ENCODE measurements at places on chromosomes 2 and 18.
A peak's percentile ranks its signal among the peaks of the same experiment; 100 is the strongest.

DNA sequence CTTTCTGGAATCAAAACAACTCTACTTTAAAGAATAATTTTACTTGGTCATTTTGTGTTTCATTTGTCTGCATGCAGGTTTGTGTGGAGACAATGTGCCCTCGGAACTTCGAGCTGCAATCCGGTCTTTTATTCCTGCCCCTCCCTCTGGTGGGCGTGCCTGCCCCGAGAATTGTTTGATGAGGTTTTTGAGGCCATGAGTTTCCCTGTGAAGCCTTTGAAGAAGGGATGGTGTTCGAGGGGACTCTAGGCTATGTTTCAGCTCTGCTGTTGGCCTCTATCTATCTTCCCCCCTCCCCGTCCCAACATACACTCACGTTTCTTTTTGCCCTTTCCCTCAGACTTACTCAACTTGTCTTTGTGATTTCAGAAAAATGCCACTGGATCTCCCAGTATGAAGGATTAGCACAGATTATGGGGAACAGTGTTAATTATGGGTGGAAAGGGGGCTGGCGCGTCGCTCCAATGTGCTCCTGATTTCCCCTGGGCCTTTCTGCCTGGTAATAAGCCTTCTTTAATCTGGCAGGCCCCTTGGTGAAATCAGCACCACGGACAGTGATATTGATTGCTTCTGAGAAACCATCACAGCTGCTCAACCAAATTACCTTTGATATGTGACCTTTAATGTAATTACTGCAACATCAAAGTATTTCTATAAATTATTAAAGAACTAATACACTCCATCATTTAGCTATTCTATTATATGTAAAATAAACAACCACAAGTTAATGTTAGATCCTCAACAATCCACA is 82.2 kb downstream of the CELF4 start:
- DNase-seq, result no peak

DNA sequence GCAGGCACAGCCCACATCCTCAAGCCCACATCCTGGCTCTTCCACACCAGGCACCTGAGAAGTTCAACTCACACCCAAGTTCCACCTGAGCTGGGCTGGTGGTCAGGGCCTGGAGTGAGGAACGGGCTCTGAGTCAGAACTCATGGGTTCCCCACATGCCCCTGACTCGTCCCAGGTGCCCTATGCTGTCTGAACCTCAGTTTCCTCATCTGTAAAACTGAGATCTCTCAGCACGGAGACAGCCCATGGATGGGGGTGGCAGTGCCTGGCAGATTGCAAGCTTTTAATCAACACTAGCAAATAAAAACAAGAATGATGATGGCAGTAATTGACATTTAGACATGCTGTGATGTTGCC is 307.8 kb downstream of the NDUFA10 start:
- no peak for DNase-seq

GRCh38 chr18:30386624-30387023 is 655.9 kb downstream of the DSC3 start:
- no peak for DNase-seq

GRCh38 chr2:98944775-98945174 is 8.8 kb upstream of the CRACDL start:
- no peak for DNase-seq

- no peak for DNase-seq
Observed at GRCh38 chr2:109336296-109336695, 207.3 kb downstream of the SH3RF3 start.

DNA sequence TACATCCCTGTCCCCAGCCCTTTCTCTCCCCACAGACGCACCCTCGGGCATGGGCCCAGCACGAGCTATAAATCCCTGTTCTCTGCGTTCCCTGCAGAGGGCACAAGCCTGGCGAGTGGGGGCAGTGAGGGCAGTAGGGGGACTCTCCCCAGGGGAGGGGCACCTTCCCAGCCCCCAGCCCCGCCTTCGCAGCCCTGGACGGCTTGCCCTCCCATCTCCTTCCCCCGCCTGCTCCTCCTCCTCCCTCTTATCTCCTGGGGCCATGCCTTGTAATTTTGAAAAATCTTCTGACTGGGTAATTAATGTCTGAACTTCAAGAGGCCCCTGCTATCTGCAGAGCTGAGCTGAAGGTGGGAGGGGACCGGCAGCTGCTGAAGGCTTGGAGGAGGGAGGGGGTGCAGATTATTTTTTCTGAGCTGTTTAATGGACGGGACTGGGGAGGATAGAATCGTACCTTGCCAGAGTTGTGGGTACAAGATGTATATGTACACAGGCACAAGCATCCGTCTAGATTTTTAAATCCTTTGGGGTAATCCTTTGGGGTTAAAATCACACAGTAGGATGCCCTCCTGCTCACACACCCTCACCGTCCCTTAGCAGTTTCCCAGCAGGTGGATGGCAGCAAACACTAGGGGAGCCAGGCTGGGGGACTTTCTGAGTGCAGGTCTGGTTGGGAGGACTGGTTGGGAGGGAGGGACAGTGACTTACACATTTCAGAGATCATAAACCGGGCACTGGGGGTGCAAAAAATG is 121.9 kb downstream of the SMAD7 start:
- DNase-seq, result no peak

DNA sequence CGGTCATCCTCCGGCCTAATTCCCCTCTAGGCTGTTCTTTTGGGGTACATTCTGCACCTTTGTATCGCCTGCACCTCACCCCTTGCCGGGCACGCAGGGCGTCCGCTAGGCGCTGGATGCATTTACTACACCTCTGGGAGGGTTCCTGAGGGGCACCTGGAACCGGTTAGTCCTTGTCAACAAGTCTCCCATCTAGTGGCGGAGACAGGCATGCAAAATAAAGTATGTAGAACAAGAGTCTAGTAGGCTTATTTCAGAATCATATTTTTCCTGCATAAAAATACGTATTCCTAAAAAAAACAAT is 705 bp upstream of the TEX261 start:
- peak; percentile 21 for DNase-seq

DNA sequence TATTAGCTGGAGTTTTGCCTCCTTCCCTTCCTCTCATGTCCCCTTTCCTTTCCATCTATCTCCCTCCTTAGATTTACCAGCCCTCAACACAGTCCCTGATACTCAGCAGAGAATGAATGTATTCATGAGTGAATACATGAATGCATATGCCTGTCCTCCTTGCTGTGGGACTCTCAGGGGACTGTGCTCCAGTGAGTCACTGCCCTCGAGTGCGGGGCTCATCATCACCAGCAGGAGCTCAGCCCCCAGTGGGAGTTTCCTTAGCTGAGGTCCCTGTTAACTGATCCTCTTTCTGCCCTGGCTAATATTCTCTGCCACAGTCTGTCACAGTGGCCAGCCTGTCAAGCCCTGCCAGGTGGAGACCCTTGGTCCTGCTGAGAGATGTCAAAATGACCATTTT is 104.9 kb upstream of the LHCGR start:
- DNase-seq, result no peak

DNA sequence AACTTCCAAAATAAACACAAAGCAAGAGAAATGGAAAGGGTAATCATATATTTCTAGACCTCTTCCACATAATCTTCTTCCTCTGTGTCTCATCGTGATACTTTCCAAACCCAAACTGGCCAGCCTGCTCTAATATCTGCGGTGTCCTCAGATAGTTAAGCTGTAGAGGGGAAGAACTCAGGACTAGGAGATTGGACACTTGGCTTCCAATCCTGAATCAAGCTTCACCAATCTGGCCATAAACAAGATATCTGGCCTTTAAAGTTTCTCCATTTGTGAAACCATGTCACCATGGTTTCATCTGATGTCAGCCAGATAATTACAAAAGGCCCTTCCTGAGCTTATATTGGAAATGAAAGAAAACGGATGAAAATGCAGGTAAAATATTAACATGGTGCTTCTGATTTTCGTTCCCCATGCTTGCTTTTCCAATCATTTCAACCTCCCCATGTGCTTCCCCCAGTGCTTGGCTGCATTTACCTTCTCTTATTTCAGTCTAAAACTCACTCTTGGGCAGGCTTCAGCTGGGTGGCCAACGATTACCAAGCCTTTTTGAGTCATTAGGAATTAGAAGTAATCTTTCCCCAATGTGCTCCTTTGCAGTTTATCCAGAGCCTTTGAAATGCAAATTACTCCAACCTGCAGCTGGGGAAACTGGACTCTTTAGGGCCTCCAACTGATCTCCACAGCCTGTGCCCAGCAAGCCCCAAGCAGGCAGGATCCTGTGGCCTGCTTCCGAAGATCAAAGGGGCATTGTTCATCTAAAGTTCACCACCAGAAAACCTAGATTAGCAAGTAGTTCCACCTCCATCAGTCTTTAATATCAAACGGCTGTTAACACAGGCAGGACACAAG is 44.5 kb upstream of the MYCN start:
- DNase-seq, result no peak

GRCh38 chr2:178732913-178733312 is 74.3 kb downstream of the TTN start:
- DNase-seq, result no peak

DNA sequence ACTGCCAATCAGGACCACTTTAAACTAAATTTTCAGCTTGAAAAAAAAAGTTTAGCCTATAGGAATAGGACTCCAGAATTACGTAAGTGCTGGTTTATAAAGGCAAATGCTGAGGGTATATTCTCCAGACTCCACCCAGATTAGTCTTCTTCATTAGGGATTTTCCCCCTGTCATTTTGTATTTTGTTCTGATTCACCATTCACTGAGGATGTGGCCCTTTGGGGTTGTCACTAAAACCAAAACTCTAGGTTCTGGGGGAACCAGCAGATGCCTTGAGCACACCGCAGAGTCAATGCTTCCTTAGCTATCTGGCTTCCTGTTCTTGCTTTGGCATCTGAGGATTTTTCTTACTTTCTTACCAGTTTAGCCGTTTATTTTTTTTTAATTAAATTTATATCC is 10.5 kb downstream of the SCYGR4 start:
- no peak for DNase-seq

- no peak for DNase-seq
Observed at GRCh38 chr2:178404368-178404767, 46.6 kb downstream of the PRKRA start.

- no peak for DNase-seq
Observed at GRCh38 chr2:234258562-234259141, 208.2 kb downstream of the SPP2 start.

- DNase-seq, result no peak
Observed at GRCh38 chr2:64869126-64869525, 120.1 kb upstream of the SLC1A4 start.
